ENCODE measurements at places on chromosomes 16 and 17. TPM values are rescaled to one million over a fixed set of nuclear protein-coding genes. Genes with fewer than 3 reads are reported as not detected.

Gene WFDC1
- polyA plus RNA-seq: 19.9 TPM

Gene FAM20A
- polyA plus RNA-seq: not detected

DNA sequence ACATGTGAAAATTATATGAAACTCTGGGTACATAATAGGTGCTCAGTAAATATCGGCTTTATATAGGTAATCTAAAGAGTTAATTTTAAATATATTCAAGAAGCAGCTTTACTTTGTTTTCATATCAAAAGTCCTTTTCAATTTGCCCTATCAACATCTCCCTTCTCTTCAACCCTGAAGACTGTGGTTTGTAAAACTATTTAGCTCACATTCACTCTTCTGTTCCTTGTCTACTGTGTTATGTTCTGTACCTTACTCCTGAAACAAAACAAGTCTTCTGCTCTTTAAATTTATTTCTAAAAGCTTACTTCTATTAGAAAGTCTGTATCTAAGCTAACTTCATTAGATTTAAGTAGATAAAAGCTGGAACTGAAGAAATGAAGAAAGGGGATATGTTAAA lies 301.7 kb upstream of the PMFBP1 start:
- no peak for DNase-seq

DNA sequence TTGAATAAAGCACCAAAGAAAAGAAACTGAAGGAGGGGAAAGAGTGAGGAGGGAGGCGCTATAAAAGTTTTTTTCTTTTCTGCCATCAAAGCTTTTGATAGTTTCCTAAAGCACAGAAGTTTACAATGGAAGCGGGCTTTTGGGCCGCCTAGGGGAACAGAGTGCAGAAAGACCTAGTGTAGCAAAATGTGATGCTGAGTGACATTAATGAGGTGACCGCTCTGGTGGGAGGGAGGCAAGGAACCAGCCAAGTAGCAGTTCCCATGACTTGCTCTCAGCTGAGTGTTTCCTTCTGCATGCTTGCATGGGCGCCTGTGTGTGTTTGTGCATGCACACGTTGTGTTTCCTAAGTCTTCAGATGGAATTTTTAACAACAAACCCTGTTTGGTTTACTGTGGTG lies 15.5 kb downstream of the MSI2 start:
- DNase-seq: no peak

- DNase-seq: no peak
Observed at GRCh38 chr17:78228176-78228575, 3.3 kb upstream of the TMEM235 start.

- DNase-seq: no peak
Observed at GRCh38 chr16:50213939-50214519, 52.3 kb upstream of the ADCY7 start.
